GM12891 (cell line): ENCODE measurements at places on chromosomes 12 and 14.

DNA sequence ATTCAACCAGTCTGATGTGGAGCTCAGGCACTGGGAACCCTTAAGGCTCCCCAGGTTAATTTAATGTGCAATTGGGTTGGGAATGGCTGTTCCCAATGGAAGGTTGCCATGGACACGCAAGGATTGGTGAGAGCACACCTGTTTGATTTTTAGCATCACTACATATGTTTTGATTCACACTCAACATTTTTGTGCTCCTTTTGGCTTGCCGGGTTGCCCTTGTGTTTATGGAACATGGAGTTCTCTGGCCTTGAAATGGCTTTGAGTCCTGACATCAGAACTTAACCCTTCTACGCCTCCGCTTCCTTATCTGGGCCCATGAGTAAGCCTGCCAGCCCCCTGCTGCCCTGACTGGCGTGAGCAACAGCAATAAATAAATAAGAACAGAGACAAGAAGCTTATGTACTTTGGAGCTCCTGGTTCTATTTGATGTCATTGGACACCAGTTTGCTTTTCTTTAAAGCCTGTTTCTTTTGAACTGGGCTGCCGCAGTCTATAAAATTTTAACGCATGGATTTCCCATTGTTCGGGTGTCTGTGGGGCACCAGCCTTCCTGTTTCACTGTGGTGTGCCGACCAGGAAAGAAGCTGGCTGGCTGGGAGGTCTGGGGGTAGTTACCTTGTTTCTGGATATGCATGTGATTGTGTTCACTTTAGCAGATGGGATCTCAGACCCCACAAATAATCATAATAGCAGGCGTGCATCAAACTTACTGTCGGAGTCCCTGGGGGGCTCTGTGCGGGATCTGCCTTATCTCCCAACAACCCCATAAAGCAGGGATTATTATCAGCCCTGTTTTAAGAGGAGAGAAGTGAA, 27.8 kb downstream of the TBX3 start:
- no peak for DNase-seq

DNA sequence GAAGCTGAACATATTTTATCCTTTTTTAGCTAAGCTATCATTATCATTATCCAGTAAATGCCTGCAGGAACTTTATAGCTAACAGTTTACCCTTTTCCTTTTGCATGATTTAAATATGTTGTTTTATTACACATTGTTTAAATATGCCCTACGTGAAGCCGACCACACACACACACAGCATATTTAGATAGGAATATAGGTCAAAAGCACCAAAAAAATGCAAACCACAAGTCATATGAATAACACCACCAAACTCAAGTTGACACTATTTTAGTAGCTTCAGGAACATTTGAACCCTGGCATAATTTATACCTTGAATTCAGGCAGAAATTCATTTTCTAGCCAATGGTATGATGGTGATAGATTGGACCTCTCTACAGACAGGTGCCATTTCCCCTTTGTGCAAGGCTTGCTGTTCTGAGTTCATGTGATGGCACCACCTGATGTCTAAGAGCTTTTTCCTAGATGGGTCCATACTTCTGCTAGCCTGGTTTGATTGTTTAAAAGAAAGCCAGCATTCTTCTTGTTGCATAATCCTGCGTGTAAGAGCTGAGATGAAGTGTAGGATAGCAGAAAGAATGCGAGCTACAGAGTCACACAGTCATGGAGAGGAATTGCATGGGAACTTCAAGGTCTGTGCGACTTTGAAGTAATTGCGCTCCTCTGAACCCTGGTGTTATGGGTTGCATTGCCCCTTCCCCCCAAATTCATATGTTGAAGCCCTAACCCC, 454.8 kb upstream of the SOX5 start:
- no peak for DNase-seq

- DNase-seq, result no peak
Measured at GRCh38 chr12:120110550-120111501, 5.7 kb downstream of the RAB35 start.

- no peak for DNase-seq
Measured at GRCh38 chr14:77275601-77276017, 4.6 kb upstream of the NGB start.

- no peak for DNase-seq
Measured at GRCh38 chr12:107803092-107803491, 28.6 kb downstream of the ASCL4 start.

- DNase-seq, result no peak
Measured at GRCh38 chr12:16282978-16283377, 5.5 kb upstream of the SLC15A5 start.

GRCh38 chr14:75980856-75981255, 939 bp downstream of the TGFB3 start:
- DNase-seq, result no peak

DNA sequence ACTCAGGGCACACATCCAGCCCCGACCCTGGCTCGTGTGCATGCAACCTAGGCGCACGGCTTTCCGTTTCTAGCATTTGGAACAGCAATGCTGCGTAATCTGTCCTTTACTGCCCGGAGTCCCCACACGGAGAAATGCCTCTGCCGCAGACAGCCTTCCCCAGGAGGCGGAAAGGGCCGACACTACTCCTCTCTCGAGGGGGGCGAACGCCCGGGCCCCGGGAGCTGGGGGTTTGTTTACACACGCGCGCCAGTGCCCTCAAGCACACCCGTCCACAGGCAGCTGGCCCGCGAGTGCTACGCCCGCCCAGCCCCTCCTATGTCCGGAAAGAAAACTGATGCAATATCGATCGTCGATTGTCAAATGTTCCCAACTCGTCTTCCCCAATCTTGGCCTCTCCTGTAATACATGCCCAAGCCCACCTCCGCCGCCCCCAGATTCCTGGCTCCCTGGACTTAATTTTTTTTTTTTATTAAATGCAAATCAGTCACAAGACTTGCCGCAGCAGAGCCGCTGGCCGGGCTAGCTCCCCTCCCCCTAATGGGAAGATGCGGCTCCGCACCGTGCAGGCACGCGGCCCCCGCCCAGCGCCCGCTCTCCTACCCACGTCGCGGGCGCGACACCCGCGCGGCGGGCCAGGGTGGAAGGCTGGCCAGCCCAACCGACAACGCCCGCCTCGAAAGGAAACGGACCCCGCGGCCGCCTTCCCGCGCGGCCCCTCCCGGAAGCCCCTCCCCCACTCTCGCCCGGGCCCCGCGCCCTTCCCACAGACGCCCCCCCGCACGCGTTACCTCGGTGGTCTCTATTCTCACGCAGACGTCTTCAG, 642 bp downstream of the SLC38A2 start:
- peak; percentile 40 for DNase-seq

DNA sequence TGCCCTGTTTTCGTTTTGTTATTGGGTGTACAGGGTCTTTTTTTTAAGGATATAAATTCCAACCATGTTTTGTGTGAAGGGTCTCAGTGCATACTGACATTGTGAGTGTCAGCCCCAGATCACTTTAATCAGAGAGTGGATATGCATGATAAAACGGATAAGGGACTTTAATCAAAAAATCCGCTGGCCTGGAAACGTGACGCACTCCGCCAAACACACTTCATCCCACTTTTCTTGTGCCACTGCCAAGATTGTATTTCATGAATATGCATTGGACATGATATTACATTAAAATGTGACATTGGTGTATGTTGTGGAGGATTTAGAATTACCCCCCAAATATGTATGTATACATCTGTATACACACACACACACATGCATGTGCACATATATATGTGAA, 273.1 kb downstream of the VRK1 start:
- no peak for DNase-seq

GRCh38 chr12:69708649-69709048, 9.5 kb upstream of the BEST3 start:
- no peak for DNase-seq

DNA sequence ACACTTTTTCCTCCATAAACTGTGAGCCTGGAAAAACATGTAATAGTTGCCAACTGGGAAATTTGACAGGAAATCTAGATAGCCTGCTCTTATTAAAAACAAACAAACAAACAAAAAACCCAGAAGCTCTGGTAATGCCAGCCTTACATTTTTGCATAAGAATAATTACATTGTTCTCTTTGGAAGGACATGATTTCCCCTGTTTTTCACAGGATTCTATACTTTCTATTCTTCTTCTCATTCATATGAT, 137.9 kb downstream of the AEBP2 start:
- no peak for DNase-seq

DNA sequence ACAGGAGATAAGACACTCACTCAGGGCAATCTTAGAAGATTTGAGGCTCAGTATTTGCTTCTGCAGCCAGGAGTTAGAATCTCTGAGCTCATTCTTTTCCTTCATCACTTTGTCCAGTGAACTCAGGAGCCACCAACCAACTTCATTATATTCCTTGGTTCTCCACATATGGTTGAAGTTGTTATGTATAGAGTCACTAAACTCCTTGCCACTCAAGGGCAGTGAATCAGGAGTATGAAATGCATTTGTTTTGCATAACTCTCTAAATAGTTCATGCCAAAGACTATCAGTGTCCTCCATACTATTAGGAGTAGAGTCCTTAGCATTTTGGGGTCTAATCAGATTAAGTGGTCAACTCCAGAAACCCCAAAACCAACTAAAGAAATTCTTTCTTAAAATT, 150.6 kb downstream of the CCDC59 start:
- DNase-seq, result no peak

GRCh38 chr12:2550561-2551411, 244.0 kb upstream of the FKBP4 start:
- no peak for DNase-seq

DNA sequence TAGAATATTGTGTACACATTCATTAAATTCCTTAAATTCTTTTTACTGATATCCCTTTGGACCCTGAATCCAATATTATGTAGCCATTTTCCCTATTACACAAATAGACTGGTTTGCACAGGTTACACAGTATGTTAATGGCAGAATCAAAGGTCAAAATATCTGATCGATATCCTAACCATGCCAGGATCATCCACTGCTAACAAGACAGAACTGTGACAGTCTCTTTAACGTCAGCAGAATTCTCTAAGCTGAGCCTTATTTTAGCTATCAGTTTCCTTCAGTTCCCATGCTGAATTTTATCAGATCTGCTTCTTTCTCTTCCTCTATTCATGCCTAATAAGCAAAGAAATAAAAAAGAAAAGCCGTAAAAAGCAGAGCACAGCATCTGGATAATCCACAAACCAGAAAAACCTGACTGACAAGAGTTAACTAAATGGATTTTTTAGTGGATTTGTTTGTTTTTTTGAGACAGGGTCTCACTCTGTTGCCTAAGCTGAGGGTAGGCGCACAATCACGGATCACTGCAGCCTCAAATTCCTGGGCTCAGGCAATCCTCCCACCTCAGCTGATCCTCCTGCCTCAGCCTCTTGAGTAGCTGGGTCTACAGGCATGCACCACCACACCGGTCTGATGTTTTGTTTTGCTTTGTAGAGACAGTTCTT, 130.4 kb downstream of the PAWR start:
- no peak for DNase-seq

- no peak for DNase-seq
Measured at GRCh38 chr12:86122846-86123468, 133.2 kb downstream of the MGAT4C start.

- no peak for DNase-seq
Measured at GRCh38 chr12:6956021-6956727, 5.0 kb downstream of the PTPN6 start.
